ENCODE measurements at places on chromosomes 11 and 22. TPM values are rescaled to one million over a fixed set of nuclear protein-coding genes. Genes with fewer than 3 reads are reported as not detected.

The LDHA gene
- polyA plus RNA-seq: 144 TPM

The NAALAD2 gene
- not detected for polyA plus RNA-seq

GRCh38 chr22:40285513-40285912, 60.8 kb upstream of the ADSL start:
- H3K36me3 ChIP-seq: peaks cover 19% of the 10 kb centered on the region
- peaks cover 12% of the 10 kb centered on the region for H3K4me1 ChIP-seq
- DNase-seq: no peak
- no peaks in the 10 kb centered on the region for H3K27me3 ChIP-seq
- no peak overlapping the region for H3K27ac ChIP-seq
- no peak overlapping the region for H3K4me3 ChIP-seq

DNA sequence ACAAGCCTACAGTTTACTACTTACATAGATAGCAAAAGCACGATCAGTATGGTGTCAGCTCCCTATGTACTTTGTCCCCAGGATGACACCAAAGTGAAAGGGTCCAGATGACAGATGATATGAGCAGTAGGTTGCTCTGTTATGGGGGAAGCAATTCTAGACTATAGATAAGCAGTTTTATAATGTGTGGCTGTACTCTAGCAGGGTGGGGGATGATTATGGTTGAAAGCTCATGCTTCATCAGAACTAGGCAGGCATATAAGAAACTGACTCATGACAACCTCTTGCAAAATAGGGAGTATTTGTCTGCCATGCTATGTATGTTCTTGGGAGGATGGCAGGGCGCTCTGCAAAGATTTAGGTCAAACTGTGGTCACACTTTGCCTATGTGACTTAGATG, 158.2 kb upstream of the ZBED5 start:
- peaks cover 15% of the 10 kb centered on the region for H3K4me1 ChIP-seq
- H3K36me3 ChIP-seq: no peaks in the 10 kb centered on the region
- no peaks in the 10 kb centered on the region for H3K27me3 ChIP-seq
- DNase-seq: no peak
- H3K27ac ChIP-seq: no peak overlapping the region
- no peak overlapping the region for H3K4me3 ChIP-seq

DNA sequence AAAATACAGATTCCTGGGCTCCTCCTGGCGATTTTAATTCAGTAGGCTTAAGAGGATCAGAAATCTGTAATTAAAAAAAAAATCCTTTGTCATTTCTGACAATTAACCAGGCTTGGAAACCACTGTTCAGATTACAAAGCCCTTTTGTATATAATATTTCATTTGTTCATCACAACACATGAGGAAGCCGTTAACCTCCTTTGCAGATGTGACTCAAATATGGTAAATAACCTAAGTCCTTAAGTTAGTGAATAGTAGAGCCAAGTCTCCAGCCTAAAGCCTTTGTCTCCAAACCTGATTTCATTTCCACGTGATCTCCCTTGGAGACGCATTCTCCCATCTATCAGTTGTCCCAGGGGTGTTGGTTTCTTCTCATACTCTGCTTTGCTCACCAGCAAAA, 67.6 kb downstream of the UBASH3B start:
- no peak for DNase-seq
- H3K27me3 ChIP-seq: peaks cover 3% of the 10 kb centered on the region
- no peak overlapping the region for H3K4me3 ChIP-seq
- H3K4me1 ChIP-seq: peaks cover 44% of the 10 kb centered on the region

- DNase-seq: no peak
- H3K4me3 ChIP-seq: no peak overlapping the region
- no peaks in the 10 kb centered on the region for H3K27me3 ChIP-seq
- no peak overlapping the region for H3K27ac ChIP-seq
These were observed 74.7 kb downstream of the COMMD9 start for GRCh38 chr11:36214480-36214879.

Data from B cell (primary cell).